ENCODE measurements at places on chromosomes 1 and 21. TPM values are rescaled to one million over a fixed set of nuclear protein-coding genes. Genes with fewer than 3 reads are reported as not detected.

GRCh38 chr1:210625715-210626114 lies 297.0 kb downstream of the HHAT start:
- no peak for DNase-seq

GRCh38 chr1:181391301-181391900 lies 91.9 kb upstream of the CACNA1E start:
- no peak for DNase-seq

DNA sequence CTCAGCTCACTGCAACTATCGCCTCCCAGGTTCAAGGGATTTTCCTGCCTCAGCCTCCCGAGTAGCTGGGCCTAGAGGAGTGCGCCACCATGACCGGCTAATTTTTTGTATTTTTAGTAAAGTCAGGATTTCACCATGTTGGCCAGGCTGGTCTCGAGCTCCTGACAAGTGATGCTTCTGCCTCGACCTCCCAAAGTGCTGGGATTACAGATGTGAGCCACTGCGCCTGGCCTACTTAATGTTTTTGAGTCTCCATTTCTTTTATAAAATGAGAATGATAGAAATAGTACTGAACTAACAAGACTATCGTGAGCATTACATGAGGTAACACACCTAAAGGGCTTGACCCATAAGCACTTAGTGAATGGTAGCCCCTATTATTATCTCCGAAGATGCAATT lies 21.4 kb downstream of the NUAK2 start:
- DNase-seq, result no peak

DNA sequence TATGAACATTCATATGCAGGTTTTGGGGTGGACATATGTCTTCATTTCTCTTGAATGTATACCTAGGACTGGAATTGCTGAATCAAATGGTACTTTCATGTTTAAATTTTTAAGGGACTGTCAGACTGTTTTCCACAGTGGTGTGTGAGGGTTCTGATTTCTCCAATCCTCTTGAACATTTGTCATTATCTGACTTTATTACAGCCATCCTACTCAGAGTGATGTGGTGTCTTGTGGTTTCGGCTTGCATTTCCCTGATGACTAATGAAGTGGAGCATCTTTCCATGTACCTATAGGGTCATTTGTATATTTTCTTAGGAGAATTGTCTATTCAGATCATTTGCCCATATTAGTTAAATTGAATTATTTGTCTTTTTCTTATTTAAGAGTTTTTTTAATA lies 35.4 kb upstream of the ZNF281 start:
- no peak for DNase-seq

DNA sequence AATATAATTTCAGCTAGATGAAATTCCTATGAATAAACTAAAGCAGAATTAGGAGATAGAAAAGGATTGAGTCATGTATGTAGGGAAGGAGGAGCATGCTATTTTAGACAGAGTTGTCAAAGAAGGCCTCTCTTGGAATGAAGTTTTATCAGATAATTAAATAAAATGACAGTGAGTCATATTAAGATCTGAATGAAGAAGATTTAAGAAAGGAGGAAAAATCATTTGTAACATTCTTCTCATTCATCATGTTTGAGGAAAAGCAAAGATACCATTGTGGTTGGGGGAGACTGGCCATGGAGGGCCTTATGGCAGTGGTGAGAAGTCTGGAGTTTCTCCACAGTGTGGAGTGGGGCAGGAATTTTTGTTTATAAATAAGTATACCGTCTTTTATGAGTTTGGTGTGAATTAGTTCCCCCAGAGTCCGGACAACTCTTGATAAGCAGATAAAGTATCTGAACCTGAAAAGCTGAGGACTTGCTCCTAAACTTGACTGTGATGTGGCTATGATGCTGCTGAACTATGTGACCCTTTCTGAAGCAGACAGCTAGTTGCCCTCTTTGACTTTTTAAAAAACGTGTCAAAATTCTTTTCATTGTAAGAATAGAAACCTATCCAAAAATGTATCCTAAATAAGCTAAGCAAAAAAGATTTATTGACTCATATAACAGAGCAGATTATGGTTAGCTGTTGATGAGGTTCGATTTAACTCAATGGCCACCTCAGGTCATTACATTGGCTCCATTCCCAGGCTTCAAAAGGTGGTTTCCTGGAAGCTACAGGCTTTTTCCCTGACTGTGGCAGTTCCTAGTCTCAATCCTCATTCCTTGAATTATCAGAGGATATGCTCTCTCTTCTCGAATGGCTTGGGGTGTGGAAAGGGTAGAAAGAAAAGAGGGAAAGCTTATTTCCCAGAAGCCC lies 90.8 kb downstream of the LHX9 start:
- DNase-seq, result no peak

DNA sequence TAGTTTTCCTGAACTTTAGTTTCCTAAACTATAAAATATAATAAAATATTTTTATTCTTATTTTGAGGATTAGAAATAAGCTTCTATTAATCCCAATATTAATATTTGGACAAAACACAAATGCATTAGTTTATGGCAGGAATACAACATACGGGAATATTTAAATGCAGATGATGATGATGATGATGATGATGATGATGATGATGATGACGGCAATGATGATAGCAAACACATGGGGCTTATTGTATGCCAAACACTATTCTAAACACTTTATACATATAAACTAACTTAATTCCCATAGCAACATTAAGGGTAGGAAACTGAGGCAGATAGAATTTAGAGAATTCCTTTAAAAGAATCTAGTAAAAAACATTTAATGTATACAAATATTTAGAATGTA lies 541.5 kb upstream of the BEND5 start:
- DNase-seq, result no peak

DNA sequence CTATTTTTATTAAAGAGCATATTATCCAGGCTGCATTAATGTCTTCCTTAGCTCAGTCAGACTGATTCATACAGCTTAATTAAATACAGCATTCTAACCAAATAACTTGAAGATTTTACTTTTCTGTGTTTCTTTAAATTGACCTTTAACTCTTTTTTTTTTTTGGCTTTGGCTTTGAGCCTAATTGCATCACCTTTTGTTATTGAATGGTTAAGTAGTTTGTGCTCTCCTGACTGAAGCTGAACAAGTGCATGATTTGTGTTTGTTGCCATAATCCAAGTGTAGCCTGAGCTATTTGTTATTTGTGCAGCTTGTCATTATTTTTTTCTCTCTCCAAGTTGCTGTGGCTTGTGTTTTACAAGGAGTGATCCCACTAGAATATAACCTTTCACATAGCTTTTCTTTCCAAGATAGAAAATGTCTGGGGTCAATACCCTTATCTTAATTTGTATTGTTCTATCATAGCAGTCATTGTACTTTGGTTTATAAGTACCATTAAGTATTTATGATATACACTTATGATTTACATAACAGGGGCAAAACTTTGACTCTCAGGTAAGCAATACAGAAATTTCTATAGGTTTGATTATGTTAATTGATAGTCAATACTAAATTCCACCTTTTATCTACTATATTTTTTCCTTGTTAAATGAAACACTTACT lies 31.6 kb downstream of the CDC14A start:
- no peak for DNase-seq

GRCh38 chr1:30413111-30413440 lies 310.3 kb downstream of the MATN1 start:
- no peak for DNase-seq

DNA sequence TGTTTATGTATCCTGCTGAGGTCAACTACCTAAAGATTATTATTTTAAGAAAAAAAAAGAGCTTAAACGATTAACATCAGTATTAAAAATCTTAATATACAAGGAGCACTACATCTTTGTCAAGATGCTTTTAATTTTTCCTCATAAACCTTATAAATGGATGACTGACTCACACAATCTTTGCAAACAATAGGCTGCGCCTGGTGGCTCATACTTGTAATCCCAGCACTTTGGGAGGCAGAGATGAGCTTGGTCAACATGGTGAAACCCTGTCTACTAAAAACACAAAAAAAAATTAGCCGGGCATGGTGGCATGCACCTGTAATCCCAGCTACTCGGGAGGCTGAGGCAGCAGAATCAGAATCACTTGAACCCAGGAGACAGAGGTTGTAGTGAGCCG lies 1.7 kb downstream of the KHDC4 start:
- DNase-seq, result no peak

DNA sequence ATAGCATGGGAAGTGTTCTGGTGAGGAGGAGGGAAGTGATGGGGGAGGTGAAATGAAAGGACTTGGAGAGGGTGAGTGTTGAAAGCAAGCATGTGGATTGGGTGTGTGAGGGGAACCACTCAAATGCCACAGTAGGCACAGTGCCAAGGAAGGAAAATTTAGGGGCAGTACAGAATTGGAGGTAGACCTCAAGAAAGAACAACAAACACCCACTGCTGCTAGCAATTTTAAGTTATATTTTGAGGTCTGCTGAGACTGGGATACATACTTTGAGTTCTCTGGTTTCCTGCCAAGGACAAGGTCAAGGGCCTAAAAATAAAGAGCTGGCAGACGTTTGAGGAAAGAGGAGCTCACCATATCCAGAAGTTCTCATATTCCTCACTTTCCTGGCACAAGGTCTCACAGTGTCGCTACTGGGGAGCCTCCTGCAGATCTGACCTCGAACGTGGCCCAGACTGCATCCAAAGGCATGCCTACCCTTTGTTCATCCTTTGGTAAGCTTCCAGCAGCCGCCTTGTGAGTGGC lies 104.0 kb downstream of the BRINP2 start:
- DNase-seq, result no peak

- DNase-seq, result no peak
These were observed 264.6 kb downstream of the BARHL2 start for GRCh38 chr1:90452491-90452890.

GRCh38 chr1:171581766-171582165 lies 40.3 kb upstream of the MYOCOS start:
- no peak for DNase-seq

- DNase-seq, result no peak
These were observed 9.9 kb upstream of the HJV start for GRCh38 chr1:146031476-146031875.

DNA sequence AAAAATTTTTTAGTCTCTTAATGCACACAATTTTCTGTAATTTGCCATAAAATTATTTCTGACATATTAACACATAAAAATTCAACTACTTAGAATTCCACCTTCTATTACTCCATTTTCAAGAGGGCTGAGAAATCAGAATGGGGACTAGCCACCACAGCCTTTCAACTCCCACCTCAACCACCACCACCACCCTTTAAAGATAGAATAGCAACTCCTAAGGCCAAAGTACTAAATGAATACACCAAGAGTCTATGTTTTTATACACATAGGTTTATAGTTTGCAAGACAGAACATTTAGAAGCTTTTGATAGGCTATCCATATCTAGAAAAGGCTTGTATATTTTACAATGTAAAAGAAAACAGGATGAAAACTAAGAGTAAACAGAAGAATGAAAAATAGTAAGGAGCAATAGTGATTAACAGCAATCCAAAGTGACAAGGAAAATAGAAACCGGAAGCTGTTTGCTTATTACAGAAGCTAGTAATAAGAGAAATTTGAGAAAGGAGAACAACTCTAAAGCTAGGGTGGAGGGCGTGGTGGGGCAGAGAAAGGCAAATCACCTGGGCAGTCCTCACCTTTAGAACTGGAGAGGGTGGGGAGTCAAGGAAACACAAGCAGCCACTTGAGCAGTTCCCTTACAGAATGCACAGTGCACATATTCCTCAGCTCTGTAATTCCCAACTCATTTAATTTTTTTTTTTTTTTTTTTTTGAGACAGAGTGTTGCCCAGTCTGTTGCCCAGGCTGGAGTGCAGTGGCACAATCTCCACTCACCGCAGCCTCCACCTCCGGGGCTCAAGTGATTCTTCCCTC lies 27.7 kb downstream of the EPS15 start:
- no peak for DNase-seq

GRCh38 chr1:240241278-240241677 lies 149.6 kb downstream of the FMN2 start:
- DNase-seq, result no peak

DNA sequence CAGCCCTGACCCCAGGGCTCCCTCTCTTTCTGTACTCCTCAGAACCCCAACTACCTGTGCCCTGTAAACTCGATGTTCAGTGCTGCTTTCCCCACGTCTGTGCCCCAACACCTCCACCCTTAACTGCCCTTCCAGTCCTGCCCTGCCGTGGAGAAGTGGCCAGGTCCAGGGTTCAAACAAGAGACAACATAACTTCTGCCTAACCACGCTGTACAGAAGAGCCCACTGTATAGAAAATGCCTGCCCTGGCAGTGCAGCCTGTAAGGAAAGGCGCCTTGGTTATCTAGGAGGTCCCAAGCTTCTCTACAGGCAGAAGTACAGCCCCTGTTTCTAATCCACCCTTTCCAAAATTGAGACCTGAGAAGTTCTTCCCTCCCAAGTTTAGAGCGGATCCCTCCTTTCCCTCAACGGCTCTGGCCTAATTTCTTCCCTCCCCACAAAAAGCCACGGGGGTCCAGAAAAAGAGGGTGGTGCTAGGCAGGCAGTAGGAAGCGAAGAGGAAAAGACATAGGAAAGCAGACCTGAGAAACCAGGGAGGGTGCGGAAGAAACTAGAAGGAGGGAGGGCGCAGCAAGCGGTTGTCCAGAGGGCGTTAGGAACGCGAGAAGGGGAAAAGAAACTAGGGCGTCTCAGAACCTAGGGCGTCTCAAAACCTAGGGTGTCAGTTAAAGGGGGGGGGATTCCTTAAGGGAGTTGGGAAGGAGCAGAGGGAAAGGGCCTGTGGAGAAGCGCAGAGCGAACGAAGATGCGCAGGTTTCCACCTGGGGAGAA lies 3.2 kb downstream of the DMRTA2 start:
- DNase-seq, result no peak

DNA sequence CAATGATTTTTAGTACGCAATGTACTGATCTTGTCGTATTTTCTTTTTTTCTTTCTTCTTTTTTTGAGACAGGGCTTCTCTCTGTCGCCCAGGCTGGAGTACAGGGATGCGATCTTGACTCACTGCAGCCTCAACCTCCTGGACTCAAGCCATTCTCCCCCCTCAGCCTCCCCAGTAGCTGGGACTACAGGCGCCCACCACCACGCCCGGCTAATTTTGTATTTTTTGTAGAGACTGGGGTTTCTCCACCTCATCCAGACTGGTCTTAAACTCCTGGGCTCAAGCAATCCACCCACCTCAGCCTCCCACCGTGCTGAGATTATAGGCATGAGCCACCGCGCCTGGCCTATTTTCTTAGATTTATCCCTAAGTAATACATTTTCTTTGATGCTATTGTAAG lies 43.9 kb upstream of the COL6A2 start:
- DNase-seq, result no peak

DNA sequence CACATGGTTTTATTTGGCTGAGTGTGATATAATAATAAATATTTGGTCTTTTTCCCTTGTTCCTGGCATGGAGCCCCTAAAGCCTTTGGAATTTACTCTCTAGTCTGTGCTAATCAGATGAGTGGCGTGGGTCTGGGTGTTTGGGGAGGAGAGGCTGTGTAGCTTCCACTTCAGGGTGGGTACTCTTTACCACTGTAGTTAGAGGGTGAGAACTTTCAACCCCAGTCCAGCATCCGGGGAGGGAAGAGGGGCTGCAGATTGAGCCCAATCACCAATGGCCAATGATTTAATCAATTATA lies 20.0 kb downstream of the USP25 start:
- DNase-seq, result no peak

- no peak for DNase-seq
These were observed 2.7 kb downstream of the DIO1 start for GRCh38 chr1:53896635-53897229.

- DNase-seq, result no peak
These were observed 3.5 kb downstream of the KISS1 start for GRCh38 chr1:204192589-204193352.

Gene TNFSF4
- 1.8 TPM for polyA plus RNA-seq

Gene GPA33
- 1.5 TPM for polyA plus RNA-seq

Gene S100A8
- polyA plus RNA-seq, result 12.0 TPM

Gene CR1L
- 1.5 TPM for polyA plus RNA-seq

Gene PGLYRP3
- polyA plus RNA-seq, result not detected

Gene CDC42BPA
- 36.2 TPM for polyA plus RNA-seq

Gene MYBPHL
- polyA plus RNA-seq, result not detected

Gene FCER1A
- polyA plus RNA-seq, result 0.27 TPM

Gene CYP4Z1
- polyA plus RNA-seq, result 0.66 TPM

Gene CYP4X1
- 11.6 TPM for polyA plus RNA-seq

Gene SPRR2A
- 0.14 TPM for polyA plus RNA-seq

Gene EFHD2
- 10.3 TPM for polyA plus RNA-seq
